T1000 (cell line): ENCODE measurements at places on chromosomes 2 and 18.

DNA sequence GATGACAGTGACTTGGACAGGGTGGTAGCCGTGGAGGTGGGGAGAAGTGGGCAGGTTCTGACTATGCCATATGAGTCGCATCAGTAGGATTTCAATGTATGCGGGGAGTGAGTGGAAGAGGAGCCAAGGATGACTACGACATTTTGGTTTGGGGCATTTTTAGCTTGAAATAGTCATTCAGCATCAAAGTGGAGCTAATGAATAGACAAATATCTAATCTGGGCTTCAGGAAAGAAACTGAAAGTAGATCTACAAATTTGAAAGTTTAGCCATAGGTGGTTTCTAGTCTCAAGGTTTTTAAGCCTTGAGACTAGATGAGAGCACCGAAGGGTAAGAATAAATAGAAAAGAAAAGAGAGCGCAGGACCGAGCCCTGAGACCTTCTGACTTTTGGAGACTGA lies 58.3 kb downstream of the FEZ2 start:
- no peak for DNase-seq

DNA sequence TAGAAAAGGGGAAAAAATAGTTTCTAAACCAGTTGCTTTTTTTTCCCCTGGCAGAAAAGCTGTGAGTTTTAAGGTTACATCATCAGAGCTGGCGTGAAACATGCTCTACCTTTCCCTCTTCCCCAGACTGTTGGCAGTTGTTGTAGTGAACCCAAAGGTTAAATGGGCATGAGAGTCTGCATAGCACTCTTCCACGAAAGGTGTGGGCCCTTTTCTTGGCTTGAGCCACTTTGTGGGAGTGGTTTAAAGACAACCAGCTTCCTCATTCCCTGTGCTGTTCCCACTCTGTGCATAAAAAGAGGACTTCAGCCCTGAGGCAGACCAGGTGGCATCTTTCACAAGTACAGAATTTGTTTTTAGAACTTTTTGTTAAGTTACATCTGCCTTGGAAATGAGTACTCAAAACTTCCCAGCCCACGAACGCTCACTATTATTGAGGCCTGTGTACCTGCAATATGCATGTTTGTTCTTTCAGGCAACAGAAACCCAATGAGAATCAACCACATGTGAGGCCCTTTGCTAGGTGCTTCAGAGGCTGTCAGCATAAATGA lies 243.8 kb downstream of the BABAM2 start:
- DNase-seq, result no peak

- DNase-seq, result no peak
These were observed 472.6 kb downstream of the DLGAP1 start for GRCh38 chr18:3982541-3982940.

- DNase-seq, result no peak
These were observed 81.5 kb upstream of the CD226 start for GRCh38 chr18:70029163-70029562.

GRCh38 chr2:231611273-231612108 lies 18.8 kb downstream of the TEX44 start:
- DNase-seq, result peak; percentile 76

DNA sequence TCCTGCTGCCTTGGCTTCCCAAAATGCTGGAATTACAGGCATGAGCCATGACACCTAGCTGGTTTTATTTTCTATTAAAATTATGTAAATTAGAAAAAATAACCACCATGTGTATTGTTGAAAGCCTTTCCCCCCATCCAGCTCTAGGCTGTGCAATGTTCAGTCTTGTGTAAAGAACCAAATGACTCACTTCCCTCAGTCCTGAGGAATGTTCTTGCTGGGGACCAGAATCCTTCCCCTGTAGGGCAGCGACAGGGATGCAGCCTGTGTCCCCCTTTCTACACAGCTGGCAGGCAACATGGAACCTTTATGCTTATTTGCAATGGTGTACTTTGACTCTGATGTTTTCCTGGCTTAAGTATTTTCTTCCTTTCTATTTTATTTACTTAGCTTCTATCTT lies 29.4 kb downstream of the AOX1 start:
- DNase-seq, result no peak

DNA sequence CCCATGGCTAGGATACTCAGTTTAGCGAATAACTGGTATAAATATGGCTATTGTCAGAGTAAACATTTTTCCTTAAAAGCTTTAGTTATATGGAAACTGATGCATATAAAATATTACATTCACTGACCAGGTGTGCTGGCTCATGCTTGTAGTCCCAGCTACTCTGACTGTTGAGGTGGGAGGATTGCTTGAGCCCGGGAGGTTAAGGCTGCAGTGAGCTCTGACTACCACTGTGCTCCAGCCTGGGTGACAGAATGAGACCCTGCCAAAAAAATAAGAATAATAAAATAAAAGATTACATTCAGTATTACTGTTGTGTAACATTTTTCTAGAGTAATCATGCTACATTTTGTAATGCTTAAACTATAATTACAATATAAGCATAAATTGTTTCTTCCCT lies 350.4 kb upstream of the FSIP2 start:
- no peak for DNase-seq

GRCh38 chr2:237886685-237887481 lies 27.5 kb downstream of the RAMP1 start:
- no peak for DNase-seq

DNA sequence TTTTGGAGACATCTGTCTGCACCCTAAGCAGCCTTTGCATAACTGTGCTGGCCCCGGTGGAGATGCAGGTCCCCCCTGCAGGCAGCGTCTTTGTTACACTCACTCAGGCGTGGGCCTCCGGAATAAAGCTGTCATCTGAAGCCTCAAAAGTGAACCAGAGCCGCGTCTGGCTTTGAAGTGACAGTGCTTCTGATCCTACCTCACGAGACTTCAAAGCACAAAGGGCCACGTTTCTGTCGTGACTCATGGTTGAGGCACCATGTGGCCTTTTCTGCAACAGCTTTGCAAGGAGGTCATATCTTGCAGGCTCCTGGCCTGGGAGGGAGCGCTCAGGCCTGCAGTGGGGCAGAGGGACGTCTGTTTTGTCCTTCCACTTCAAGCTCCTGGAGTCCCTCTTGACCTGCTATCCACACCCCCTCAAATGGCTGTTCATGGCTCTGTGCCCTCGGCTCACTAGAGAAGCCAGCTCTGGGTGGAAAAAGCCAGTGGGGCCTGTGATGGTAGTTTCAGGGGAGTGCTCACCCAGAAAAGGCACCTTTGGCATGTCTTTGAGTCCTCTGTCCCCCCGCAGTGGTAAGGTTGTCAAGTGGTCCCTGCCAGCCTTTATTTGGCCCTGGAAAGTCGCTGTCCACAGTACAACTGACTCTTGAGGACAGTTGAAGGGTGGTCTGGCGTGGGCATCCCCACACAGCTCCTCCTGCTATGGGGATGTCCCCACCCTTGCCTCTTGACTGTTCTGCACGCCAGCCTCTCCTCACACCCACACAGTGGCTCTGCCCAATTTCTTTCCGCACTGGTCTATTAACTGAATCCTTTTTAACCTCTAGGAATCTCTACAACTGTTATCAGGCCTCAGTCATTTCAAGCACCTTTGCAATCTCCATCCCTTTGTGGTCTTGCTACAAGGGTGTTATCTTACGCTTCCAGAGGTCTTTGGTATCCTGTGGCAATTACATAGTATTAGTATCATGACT lies 19.3 kb downstream of the GPR55 start:
- DNase-seq, result no peak

DNA sequence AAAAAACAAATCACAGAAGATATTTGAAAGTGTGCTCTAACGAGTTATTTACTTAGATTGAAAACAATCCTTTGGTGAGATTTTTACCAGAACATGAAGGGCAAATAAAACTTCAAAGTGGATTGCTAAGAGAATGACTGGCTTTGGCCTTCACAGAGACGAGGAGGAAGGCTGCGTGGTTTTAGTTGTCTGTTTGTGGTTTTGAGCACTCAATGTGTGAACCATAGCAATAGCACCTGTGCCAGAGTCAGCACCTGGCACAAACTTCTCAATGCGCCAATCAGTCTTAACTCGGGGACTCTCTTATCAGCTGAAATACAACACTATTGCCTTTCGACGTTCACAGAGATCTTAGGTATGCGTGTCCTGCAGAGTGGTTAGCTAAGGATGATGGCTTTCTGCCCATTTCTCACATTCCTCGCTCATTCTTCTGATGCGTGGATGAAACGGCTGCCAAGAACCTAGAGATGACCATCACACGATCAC lies 70.0 kb downstream of the MBP start:
- no peak for DNase-seq

- DNase-seq, result no peak
These were observed 518.8 kb downstream of the LRP1B start for GRCh38 chr2:141611981-141612380.

GRCh38 chr18:6886797-6887330 lies 157.3 kb downstream of the ARHGAP28 start:
- no peak for DNase-seq

GRCh38 chr2:237344942-237345341 lies 69.0 kb downstream of the COL6A3 start:
- DNase-seq, result no peak

GRCh38 chr2:157428500-157429175 lies 15.3 kb downstream of the CYTIP start:
- no peak for DNase-seq

DNA sequence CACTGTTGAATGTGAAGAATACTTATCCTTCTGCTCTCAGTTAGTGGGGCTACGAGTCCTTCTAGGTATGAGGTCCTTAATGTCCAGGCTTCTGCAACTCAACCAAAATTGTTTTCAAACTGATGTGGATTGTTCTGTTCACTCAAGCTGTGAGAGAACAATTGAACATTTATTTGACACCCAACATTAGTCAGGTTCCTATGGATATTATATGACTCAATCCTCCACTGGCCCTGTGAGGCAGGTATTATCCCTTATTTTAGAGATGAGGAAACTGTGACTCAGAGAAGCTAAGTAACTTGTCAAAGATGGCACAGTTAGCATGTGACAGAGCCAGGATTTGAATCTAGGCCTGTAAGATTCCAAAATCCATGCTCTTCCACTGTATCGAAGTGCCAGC lies 1.2 kb upstream of the LYG2 start:
- DNase-seq, result no peak

GRCh38 chr18:74529811-74530583 lies 4.3 kb upstream of the CNDP1 start:
- DNase-seq, result no peak

- no peak for DNase-seq
These were observed 364.7 kb downstream of the GPD2 start for GRCh38 chr2:156800781-156801361.

DNA sequence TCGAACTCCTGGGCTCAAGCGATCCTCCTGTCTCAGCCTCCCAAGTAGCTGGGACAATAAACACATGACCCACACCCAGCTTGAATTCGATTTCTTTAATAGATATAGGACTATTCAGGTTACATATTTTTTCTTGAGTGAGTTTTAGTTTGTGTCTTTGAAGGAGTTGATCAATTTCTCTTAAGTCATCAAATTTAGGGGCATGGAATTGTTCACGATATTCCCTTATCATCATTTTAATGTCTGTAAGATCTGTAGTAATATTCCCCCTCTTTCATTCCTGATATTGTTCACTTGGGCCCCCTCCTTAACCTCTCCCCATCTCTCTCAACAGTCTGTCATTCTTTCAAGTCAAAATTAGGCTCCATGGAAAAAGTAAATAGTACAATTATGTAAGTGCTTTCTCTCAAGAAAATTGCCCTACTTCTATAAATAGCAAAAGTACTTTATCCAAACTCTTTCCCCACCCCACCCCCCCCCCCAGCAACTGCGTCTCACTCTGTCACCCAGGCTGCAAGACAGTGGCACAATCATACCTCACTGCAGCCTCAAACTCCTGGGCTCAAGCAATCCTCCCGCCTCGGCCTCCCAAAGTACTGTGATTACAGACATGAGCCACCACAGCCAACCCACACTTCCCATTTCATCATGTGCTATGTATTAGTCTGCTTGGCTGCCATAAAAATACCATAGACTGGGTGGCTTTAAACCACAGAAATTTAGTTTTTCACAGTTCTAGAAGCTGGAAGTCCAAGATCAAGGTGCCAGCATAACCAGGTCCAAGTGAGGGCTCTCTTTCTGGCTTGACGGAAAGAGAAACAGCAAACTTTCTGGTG lies 20.1 kb downstream of the WDR33 start:
- no peak for DNase-seq

GRCh38 chr2:159936471-159936870 lies 125.9 kb downstream of the PLA2R1 start:
- DNase-seq, result no peak

GRCh38 chr2:37816686-37817085 lies 108.4 kb upstream of the RMDN2 start:
- DNase-seq, result no peak

DNA sequence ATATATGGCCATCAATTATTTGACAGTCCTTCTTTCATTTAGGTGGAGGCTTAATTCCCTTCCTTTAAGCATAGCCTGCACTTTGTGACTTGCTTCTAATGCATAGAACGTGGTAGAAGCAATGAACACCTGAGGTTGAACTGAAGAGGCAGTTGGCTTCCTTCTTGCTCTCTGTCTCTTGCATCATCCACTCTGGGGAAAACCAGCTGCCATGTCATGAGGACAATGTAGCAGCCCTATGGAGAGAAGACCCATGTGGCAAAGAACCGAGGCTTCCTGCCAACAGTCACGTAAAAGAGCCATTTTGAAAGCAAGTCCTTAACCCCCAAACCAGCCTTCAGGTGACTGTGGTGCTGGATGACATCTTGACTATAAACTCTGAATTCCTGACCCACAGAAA lies 46.8 kb downstream of the ATOH8 start:
- DNase-seq, result no peak

DNA sequence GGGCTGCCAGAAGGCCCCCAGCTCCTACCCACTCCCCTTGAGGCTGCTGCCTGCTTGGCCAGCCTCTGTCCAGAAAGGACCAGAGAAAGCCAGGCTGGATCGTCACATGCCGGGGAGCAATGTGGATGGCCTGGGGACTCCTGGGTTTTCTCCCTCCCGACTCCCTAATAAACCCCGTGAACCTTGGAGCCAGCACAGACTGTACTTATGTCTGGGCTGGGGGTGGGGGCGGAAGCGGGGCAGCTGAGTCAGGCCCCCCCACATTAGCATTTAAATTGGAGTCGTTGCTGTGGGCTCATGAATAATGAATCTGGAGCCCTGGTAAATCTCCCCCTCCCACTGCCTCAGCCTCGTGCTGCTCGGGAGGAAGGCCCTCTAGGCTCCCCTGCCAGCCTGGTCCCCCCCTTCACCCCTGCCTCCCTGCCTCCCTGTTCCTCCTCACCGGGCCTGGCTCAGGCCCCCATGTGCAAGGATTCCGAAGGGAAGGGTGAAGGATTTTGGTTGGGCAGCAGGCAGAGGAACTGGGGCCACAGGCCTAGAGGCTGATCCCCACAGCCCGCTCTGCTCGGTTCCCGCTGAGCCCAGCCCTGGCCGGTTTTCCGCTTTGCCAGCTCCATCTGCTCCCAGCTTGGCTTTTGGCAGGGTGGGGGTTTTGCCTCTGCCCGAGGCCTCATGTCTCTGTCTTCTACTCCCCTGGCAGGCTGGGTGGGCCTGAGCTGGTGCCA lies 7.3 kb upstream of the ASIC4 start:
- DNase-seq, result no peak

GRCh38 chr2:27489118-27489497 lies 435 bp downstream of the IFT172 start:
- no peak for DNase-seq

DNA sequence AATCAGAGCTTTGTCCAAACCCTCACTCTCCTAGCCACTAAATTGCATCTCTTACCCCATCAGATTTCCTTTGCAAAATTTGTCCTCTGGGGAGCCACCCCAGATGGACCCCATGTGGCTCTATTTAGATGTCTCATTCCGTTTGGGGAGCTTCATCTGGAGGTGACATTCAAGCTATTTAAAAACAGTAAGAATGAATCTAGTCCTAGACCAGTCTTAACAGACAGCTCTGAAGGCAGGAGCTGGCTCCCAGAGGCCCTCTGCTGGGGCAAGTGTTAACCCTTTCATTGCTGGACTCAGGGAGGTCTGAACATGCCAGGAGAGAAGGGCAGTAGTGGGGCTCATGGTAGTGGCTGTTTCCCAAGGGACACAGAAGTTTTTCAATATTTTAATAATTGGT lies 59.2 kb downstream of the RPL37A start:
- DNase-seq, result no peak
